A673 (cell line): ENCODE measurements at places on chromosomes 2 and 18.

DNA sequence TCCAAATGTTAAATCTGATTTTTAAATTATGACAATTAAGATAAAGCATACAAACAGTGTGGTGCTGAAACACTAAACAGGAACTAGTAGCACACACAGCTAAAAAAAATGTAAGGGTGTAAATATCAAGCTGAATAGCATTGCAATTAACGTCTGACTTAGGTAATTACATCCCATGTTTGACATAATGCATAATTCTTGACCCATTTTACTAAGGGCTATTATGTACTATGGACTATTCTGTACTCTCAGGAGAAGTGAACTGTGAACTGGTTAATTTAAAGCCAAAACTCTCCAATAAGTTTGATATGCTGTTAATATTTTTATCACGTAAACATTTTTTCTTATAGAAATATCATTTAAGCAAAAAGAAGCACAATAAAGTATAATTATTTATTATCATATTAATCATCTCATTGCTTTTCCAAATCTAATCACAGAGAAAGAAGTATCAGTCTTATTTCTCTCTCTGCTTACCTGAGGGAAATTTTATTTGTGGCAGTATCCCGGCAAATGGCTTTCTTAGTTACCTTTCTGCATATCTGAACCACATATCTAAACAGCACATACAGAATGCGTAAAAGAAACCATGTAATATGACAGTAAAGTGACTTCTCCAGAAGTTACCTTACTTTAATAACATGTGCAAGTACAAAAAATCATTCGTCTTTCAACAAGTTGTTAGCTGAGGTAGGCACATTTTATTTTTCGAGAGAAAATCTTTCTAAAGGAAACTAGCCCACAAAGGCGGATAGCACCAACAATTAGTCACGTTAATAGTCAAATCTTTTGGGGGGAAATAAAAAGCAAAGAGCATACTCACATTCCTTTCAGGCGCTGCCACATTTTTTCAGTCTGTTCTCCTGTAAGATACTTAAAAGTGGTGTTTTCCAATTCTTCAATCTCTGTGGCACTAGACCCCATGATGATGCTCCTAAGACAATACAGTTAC is 94.9 kb upstream of the PDE1A start:
- peaks cover 3% of the 10 kb centered on the region for H3K4me1 ChIP-seq
- H3K4me3 ChIP-seq: peak overlapping the region; percentile 6
- no peak for DNase-seq
- no peak overlapping the region for H3K27ac ChIP-seq
- H3K27me3 ChIP-seq: no peaks in the 10 kb centered on the region

DNA sequence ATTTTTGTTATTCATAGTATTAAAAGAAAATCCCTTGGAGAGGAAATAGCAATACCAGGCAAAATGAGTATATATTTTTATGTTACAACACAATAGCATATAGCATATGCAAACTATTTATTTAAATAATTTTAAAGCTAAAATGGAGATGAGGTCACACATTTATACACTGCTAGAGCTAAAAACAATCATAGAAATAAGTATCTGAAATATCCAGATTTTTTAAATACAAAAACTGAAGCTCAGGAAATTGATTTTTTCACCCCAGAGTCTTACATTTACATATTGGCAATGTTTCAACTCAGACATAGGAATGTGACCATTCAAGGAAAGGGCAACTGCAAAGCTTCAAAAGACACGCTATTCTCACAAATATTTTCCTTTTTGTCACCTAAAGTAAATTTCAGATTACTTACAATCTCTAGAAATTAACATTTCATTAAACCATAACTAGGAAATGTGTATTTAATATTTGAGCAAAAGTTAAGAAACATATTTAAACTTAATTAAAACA is 8.9 kb downstream of the TFPI start:
- DNase-seq: peak; percentile 75
- peak overlapping the region; percentile 80 for H3K27ac ChIP-seq
- no peaks in the 10 kb centered on the region for H3K36me3 ChIP-seq
- H3K4me3 ChIP-seq: peak overlapping the region; percentile 14
- H3K27me3 ChIP-seq: no peaks in the 10 kb centered on the region
- H3K4me1 ChIP-seq: peaks cover 91% of the 10 kb centered on the region

GRCh38 chr2:23627236-23628009 is 242.4 kb downstream of the KLHL29 start:
- no peak overlapping the region for H3K4me3 ChIP-seq
- no peaks in the 10 kb centered on the region for H3K36me3 ChIP-seq
- no peak for DNase-seq
- no peaks in the 10 kb centered on the region for H3K4me1 ChIP-seq
- H3K27me3 ChIP-seq: no peaks in the 10 kb centered on the region
- H3K27ac ChIP-seq: no peak overlapping the region

DNA sequence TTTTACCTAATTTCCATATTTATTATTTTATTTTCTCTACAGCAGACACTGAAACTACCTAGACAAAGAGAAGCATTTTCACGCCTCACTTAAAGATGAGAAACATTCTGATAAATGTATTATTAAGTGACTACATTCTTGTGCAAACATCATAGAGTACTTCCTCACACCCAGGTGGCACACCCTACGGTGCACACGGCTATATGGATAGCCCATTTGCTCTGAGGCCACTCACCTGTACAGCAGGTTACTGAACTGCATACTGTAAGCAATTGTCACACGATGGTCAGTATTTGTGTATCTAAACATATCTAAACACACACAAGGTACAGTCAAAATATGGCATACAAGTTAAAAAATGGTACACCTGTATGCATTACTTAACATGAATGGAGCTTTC is 481.4 kb downstream of the CMPK2 start:
- no peaks in the 10 kb centered on the region for H3K4me1 ChIP-seq
- H3K4me3 ChIP-seq: no peak overlapping the region
- H3K27ac ChIP-seq: no peak overlapping the region
- no peaks in the 10 kb centered on the region for H3K36me3 ChIP-seq

DNA sequence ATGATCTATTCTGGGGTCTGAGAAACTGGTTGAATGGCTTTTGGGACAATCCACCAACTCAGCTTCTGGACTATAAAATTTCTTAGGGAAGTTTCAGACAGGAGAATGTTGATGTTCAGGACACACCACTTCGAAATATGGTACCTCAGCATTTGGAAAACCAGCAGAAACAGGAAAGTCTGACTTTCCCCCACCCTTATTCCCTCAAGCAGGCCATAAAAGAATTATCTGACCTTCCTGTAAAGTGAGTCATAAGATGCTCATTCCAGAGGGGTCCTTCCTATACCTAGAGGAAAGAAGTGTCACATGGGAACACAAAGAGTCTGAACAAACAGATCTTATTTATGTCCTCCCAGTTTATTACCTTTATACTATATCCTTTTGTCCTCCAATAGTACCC is 415.0 kb downstream of the CPS1 start:
- no peak overlapping the region for H3K4me3 ChIP-seq
- no peak for DNase-seq
- H3K27me3 ChIP-seq: no peaks in the 10 kb centered on the region
- no peaks in the 10 kb centered on the region for H3K36me3 ChIP-seq

DNA sequence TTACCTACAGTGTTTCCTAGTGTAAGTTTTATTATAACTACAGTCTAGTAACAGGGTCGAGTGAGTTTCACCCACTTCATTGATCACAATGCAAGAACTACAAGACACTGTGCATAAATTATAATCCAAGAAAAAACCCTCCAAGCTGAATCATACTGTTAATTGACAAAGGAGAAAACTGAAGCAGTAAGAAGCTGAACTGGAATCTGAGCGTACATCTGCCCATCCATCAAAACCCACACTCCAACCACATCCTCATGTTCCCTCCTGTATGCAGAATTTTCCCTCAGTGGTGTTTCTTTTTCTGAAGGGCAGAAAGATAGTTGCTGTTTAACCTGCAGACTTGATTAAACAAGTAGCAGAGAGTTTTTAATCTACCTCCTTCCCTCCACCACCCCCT is 49.5 kb upstream of the KIDINS220 start:
- H3K4me3 ChIP-seq: no peak overlapping the region
- no peak for DNase-seq
- H3K27me3 ChIP-seq: no peaks in the 10 kb centered on the region
- H3K36me3 ChIP-seq: no peaks in the 10 kb centered on the region

GRCh38 chr18:22185273-22185672 is 15.9 kb downstream of the GATA6 start:
- peaks cover 50% of the 10 kb centered on the region for H3K27me3 ChIP-seq
- H3K4me3 ChIP-seq: no peak overlapping the region
- no peaks in the 10 kb centered on the region for H3K4me1 ChIP-seq
- DNase-seq: no peak
- no peaks in the 10 kb centered on the region for H3K36me3 ChIP-seq
- H3K27ac ChIP-seq: no peak overlapping the region

GRCh38 chr2:7987992-7988391 is 693.9 kb upstream of the ID2 start:
- H3K27me3 ChIP-seq: no peaks in the 10 kb centered on the region
- no peaks in the 10 kb centered on the region for H3K4me1 ChIP-seq
- no peak overlapping the region for H3K27ac ChIP-seq
- DNase-seq: no peak
- H3K36me3 ChIP-seq: no peaks in the 10 kb centered on the region
- H3K4me3 ChIP-seq: no peak overlapping the region

DNA sequence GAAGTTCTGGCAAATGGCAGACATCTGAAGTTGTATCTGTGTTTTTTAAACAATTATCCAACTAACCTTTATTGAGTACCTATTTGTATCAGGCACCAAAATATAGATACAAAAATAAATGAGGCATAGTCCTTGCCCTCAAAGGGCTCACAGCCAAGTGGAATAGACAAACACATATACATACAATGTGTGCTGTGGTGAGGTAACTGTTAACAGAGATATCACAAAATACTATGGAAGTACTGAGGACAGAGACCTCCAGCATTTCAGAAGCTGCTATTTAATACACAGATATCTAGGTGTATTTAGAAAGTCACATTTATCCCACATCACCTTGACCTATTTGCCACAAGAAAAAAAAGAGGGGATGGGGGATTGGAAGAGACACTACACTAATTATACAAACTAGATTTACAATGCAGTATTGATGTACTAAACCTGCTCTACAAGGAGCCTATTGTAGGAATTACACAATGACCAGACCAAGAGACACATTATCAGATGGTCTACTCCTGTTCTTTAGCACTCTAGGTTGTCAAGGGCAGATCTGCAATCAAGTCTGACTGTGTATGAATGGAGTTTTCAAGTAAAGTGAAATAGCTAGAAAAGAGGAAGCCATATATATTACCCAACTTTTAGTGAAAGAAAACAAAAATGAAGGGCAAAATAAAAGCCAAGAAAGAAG is 62.2 kb downstream of the SPIRE1 start:
- H3K36me3 ChIP-seq: no peaks in the 10 kb centered on the region
- DNase-seq: no peak
- no peaks in the 10 kb centered on the region for H3K27me3 ChIP-seq
- H3K27ac ChIP-seq: no peak overlapping the region
- H3K4me1 ChIP-seq: no peaks in the 10 kb centered on the region

GRCh38 chr2:174326161-174327020 is 8.4 kb upstream of the SP9 start:
- H3K36me3 ChIP-seq: no peaks in the 10 kb centered on the region
- peak overlapping the region; percentile 42 for H3K4me3 ChIP-seq
- H3K27ac ChIP-seq: no peak overlapping the region

DNA sequence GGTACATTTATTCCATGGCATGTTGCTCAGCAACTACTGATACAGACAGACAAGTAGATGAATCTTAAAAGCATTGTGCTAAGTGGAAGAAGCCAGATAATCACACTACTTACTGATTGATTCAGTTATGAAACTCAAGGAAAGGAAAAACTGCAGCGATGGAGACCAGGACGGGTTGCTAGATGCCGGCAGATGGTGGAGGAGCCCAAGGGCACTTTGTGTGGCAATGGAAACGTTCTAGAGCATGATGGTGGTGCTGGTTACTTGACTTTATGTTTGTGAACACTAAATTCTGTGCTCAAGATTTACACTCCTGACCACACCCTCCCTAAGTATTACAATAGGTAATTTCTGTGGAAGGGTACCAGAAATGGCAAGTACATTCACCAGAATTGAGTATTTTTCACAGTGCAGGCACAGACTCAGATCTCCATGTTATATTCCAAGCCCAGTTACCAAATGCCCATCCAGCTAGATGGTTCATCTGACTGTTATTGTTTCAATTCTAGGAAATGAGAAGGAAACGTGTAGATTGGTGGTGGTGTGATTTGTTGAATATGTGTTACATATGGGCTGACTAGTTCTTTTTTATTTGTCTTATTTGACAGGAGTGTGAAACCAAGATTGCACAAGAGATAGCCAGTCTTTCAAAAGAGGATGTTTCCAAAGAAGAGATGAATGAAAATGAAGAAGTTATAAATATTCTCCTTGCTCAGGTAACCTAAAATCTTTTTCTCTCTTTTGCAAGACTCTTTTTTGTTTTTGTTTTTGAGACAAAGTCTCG is 55.1 kb downstream of the RALBP1 start:
- H3K27me3 ChIP-seq: no peaks in the 10 kb centered on the region
- no peaks in the 10 kb centered on the region for H3K4me1 ChIP-seq
- peaks cover 24% of the 10 kb centered on the region for H3K36me3 ChIP-seq
- DNase-seq: no peak
- H3K27ac ChIP-seq: no peak overlapping the region

GRCh38 chr2:74917702-74918619 is 40.5 kb upstream of the POLE4 start:
- no peak overlapping the region for H3K27ac ChIP-seq
- no peak for DNase-seq
- H3K27me3 ChIP-seq: no peaks in the 10 kb centered on the region
- H3K4me1 ChIP-seq: no peaks in the 10 kb centered on the region
- no peak overlapping the region for H3K4me3 ChIP-seq

DNA sequence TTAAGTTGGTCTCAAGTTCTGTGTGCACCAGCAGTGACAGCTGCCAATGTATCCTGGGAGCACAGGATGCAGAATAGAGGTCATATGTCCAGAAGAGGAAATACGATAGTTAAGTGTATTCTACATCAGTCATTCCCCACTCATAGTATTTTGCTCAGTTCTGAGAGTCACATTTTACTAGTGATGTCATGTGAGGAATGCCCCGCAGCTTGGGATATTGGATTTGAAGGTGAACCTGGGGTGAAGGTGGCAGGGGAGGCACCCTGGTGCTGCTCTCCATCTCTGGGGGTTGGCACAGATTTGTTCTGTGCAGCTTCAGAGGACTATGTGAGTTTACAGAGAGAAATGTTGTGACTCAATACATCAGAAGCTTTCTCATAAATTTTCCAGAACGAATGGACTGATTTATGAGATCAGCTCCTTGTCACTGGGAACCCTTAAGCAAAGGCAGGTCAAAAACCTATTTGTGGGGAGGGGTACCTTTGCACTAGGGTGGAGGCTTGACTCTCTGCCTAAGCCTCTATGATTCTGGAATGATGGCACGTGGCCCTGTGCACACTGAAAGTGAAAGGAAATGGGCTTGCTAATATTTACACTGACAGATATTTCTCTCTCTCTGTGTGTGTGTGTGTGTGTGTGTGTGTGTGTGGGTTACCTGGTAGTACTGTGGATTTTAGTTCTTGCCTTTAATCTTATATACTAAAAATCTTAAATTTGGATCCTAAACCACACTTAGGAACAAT is 95.9 kb downstream of the NEB start:
- no peaks in the 10 kb centered on the region for H3K36me3 ChIP-seq
- peak overlapping the region; percentile 57 for H3K27ac ChIP-seq
- no peaks in the 10 kb centered on the region for H3K27me3 ChIP-seq
- DNase-seq: peak; percentile 25
- peaks cover 25% of the 10 kb centered on the region for H3K4me1 ChIP-seq
